T1000 (cell line): ENCODE measurements at places on chromosomes 6 and 20.

DNA sequence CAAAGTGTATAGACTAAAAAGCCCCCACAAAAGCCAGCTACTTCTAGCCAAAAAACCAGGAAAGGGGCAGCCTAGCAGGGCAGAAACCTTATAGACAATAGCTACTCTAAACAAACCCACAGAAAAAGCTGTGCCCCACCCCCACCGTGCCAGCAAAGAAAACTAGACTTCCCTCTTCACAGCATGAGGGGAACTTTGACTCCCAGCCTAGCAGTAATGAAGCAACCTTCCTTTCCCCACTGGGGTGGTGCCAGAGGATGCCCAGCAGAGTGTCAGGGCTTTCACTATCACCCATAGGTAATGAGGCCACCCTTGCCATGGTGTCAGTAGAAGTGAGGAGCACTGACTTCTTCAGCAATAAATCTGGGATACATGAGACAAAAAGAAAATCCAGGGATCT lies 99.0 kb upstream of the LGSN start:
- no peak for DNase-seq

DNA sequence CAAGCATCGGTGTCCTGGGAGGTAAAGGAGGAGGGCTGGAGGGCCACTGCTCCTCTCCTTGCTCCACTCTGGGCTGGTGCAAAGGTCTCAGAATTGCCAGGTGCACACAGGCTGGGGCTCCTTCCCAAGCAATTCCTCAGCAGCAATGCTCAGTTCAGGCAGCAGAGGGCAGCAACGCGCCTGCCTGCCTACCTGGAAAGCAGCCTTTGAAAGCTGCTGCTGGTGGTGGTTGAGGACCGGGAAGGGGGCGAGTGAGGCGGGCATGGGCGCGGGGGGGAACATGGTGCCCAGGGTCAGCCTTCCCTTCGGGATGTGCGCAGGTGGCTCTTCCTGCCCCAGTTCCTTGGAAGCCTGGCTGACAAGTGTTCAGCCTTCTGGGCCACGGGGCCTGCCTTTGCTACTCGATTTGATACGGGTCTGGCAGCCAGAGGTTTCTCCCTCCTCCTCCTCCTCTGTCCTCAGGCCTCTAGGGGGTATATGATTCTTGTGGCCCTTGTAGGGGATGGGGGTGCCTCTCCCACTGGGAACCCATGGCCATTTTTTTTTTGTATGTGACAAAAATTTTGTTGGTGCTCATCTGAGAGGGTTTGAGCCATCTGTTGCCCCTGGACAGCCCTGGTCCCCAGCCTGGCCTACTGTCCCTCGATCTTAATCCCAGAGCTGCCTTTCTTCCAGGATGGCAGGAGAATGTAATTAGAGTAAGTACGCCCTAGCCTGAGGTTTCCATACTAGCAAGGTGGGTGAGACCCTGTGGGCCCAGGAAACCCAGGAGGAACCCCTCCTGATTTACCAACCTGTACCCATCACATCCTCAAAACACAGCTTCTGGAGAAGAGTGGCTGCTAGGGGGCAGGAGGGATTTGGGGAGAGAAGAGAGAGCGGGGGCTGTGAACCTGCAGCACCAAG lies 20.1 kb downstream of the MRPS18A start:
- peak; percentile 64 for DNase-seq

- DNase-seq, result no peak
Observed at GRCh38 chr6:139325125-139325524, 33.3 kb upstream of the TXLNB start.

DNA sequence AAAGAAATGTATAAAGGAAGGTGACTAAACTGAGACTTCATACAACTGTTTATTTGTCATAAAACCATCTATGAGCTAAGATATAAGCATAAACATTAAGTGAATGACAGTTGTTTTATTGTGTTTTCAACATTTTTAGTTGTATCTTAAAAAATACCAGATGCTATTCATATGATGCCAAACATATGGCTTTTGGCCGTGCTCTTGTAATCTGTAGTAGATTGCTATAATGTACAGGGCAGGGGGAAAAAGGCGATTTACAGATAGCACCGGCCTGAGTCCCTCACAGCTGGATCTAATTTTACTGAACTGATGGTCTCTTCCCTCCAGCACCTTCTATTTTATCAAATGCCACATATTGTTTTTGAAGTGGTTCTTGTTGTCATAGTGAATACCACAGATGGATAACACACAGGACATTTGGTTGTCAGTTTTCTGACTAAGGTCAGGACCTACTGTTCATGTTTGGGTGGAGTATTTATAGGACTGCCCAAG lies 48.2 kb downstream of the CENPW start:
- no peak for DNase-seq

DNA sequence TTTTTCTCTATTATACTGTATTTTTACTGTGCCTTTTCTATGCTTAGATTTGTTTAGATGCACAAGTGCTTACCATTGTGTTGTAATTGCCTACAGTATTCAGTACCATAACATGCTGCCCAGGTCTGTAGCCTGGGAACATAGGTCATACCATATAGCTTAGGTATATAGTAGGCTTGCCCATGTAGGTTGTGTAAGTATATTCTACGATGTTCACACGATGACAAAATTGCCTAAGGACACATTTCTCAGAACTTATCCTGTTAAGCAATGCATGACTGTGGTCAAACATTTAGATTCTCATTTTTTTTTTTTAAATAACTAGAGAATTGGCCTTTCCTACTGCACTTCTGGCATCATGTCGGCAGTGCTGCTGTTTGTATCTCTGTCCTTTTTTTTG lies 253.7 kb upstream of the SUPT3H start:
- DNase-seq, result no peak

- no peak for DNase-seq
Observed at GRCh38 chr6:130029163-130029562, 10.8 kb downstream of the L3MBTL3 start.

- DNase-seq, result no peak
Observed at GRCh38 chr6:167797011-167797471, 29.7 kb upstream of the AFDN start.

DNA sequence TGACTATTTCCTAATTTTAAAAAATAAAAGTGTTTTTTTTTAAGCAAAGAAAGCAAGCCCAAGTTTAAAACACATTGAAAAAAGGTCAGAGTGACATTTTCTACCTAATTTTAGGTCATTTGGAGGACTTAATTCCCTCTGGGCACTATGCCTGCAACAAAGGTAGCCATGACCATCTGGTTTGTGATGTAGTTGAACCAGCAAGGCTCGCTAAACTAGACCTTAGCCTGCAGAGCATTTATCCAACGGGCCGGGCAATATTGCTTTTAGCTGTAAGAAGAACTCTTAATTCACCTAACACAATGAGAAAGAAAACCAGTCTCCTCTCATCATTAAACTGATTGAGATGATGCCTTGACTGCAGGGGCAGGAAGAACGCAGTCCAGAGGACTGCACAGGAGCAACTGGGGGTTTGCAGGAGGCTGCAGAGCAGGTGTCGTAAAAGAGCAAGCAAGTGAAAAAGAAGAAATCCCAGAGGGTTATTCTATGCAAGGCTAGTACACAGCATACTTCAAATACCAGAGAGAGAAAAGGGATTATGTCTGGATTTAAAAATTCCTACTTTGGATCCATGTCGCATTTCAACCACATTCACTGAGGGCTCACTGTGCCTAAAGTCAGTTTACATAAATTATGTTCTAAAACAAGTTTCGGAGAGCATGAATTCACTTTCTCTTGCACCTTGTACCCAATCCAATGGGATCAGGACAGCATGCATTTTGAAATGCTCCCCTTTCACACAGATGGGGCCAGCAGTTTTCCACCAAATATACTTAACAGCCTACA lies 12.8 kb downstream of the TRAF3IP2 start:
- no peak for DNase-seq

GRCh38 chr6:90464507-90464906 lies 122.4 kb downstream of the MAP3K7 start:
- no peak for DNase-seq

DNA sequence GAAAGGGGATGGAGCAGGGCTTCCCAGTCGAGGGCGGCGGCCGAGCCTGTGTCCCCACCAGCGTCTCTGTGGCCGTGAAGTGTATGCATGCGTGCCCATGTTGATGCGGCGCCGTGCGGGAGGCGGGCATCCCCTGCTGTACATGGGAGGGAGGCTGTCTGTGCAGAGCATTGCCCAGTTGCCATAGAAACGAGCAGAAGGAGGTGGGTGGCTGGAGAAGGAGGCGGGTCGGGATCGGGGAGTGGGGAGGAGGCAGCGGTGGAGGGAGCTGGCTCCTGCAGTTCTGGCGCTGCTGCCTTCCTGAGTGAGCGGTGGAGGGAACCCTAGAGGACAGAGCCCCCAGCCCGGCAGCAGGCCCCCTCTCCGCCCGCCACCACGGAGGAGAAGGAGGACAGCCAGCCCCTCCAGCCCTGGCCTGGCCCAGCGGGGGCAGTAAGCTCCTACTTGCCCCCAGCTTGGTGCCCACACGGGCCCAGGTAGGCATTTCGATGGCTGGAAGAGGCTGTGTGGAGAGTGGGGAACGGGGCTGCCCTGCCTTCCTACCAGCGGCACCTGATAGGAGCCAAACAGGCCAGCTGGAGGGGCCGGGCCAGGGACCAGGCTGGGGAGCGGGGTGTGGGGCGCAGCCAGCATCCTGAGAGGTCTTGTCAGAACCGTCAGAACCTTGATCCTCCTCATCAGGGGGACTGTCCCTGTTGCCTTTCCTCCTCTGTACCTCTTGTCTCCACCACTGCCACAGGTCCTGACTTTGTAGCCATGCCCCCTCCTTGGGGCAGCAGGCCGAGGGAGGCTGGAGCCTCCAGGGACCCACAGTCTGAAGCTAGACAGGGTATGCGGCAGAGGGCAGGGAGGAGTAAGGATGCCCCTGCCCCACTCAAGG lies 41.3 kb downstream of the SPDEF start:
- DNase-seq, result no peak
